ENCODE measurements at places on chromosomes 4 and X.
A peak's percentile ranks its signal among the peaks of the same experiment; 100 is the strongest.

DNA sequence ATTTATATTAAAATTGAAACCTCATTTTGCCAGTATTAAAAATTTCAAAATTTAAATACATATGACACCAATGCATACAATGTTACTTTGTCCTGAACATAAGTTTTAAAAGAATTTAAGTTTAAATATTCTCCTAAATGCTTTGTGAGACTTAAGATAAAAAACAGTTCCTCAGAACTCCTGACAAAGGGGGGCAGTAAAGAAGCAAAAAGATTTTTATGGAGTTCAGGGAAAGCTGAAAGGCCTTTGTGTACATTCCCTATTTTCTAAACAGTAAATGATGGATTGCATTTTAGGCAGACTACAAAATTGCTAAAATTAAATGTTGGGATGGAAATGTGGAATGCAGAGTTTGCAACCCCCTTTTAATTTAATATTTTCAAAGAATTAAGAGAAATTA is 81.7 kb downstream of the SNCA start:
- DNase-seq, result no peak

GRCh38 chr4:81407726-81408125 is 64.0 kb downstream of the RASGEF1B start:
- DNase-seq, result no peak

DNA sequence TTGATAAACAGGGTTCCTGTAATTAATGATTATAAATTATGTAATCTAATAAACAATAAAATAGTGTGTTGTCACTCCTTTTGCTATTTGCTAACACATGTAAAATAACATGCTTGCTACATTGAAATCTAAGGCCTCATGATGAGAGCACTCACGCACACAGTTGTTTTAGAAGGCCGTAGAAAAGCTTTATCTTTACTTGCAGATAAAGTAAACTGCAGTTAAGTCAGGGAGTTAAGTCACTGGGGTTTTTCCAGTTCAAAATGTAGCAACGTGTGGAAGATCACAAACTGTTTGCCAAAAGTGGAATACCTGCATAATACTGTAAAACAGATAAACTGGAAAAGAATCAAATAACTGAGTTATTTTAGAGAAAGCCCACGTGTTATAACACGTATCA is 187.3 kb upstream of the PACRGL start:
- peak; percentile 90 for DNase-seq

DNA sequence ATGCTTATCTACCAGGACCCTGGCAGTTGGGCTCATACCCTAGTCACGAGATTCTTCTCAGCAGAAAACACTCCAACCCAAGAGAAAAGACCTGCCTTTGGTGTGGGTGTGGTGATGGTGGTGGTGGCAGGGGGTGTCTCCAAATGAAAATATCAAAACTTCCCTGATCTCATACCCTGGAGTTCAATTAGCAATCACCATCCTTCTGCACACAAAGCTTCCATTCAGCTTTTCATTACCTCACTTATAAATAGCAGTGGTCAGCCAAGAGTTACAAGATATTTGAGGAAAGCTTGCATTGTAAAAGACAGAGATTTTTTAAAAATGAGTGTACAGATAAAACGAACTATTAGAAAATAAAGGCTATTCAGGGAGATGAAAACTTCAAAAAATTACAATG is 580.8 kb upstream of the MAGEB2 start:
- DNase-seq, result no peak

DNA sequence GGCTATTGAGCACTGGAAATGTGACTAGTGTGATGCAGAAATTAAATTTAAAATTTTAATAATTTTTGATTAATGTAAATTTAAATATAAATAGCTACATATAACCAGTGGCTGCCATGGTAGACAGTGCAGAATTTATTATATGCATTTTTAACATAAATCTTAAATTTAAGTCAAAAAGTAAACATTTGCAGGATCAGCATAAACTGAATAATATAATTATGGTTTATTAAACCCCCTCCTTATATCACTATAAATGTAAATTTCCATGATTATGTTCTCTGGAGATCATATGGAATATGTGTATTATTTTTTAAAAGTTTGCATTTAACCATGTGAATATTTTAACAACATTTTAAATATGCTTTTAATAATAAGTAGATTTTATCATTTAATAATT is 155.8 kb downstream of the TEX13C start:
- no peak for DNase-seq

GRCh38 chrX:140762061-140762460 is 52.5 kb downstream of the LINC00632 start:
- DNase-seq, result peak; percentile 70

Data from umbilical cord (tissue), 2 donors.